T1000 (cell line): ENCODE measurements at places on chromosomes 7 and 10.
A peak's percentile ranks its signal among the peaks of the same experiment; 100 is the strongest.

- peak; percentile 64 for DNase-seq
These were observed 27.3 kb downstream of the AGAP3 start for GRCh38 chr7:151113344-151114150.

GRCh38 chr7:1301054-1301881 is 68.6 kb downstream of the UNCX start:
- no peak for DNase-seq

GRCh38 chr7:81478664-81479063 is 291.2 kb downstream of the HGF start:
- DNase-seq, result no peak

DNA sequence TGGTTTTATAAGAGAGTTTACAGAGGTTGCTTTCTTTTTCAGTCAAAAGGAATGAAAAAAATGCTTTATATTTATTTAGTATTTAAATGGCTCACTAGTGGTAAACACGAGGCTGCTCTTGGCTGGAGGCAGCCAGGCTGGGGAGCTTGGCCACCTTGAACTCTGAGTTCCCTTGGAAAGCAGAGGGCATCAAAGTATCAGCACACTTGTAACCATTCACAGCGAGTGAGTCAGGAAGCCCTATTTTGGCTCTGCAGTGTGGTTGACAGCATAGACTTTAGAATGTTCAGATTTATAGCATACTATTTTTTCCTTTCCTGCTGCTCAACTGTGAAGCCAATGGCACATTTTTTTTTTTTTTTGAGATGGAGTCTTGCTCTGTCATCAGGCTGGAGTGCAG is 51.6 kb downstream of the CYCS start:
- no peak for DNase-seq

DNA sequence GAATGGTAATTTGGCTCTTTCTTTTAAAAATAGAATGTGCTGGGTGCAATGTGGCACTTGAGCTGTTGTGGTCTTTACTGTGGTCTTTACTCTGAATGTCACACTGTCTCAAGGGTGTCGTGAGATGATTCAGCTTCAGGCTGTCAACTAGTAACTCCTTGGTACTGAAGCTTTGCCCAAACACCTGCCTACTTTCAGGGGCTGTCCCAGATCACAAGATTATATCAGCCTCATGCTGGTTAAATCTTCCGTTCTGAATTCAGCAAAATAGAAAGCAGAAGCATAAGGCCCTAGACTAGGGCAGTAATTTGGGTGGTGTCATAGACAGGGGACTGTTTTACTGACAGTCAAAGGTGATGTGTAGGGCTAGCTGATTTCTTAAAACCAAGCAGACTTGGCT is 110.9 kb downstream of the BAMBI start:
- DNase-seq, result no peak

DNA sequence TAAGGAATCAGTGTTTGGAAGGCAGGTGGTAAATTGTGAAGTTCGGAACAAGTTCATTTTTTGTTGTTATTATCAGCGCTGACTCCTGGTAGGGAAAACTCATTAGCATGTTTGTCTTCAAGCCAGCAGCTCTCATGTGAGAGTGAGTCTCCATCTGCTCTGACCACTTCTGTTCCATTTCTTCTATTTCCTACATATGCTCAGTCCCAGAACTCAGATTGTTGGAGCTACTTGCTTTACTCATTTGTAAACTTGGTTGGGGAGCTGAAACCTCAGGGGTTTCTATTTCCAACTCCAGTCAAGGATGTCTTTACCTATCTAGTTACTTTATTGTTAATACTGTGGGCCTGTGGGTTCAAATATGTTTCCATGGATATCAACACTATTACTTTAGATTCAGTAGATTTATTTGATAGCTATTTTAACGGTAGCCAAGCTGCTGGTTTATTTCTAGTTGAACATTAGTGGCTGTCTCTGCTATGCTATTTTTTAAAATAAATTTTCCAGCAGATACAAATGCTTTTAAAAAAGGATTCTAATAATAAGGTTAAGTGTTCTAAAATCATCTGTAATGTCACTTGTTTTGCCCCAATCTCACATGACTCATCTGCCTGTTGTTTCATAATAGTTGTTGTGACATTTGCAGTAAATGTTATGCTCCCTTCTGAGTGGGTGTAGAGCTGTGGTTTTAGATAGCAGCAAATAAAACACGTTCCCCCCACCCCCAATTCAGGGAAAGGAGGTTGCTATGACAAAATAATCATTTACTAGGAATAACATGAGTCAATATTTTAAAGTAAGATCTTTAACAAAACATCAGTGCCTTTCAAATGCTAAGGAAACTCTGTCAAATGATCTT is 143.3 kb downstream of the HDAC9 start:
- DNase-seq, result no peak

- DNase-seq, result no peak
These were observed 26.4 kb downstream of the DRGX start for GRCh38 chr10:49369216-49370162.

- no peak for DNase-seq
These were observed 21.0 kb downstream of the LRRC17 start for GRCh38 chr7:102933763-102934162.

GRCh38 chr10:114030140-114030539 is 13.5 kb upstream of the ADRB1 start:
- no peak for DNase-seq

DNA sequence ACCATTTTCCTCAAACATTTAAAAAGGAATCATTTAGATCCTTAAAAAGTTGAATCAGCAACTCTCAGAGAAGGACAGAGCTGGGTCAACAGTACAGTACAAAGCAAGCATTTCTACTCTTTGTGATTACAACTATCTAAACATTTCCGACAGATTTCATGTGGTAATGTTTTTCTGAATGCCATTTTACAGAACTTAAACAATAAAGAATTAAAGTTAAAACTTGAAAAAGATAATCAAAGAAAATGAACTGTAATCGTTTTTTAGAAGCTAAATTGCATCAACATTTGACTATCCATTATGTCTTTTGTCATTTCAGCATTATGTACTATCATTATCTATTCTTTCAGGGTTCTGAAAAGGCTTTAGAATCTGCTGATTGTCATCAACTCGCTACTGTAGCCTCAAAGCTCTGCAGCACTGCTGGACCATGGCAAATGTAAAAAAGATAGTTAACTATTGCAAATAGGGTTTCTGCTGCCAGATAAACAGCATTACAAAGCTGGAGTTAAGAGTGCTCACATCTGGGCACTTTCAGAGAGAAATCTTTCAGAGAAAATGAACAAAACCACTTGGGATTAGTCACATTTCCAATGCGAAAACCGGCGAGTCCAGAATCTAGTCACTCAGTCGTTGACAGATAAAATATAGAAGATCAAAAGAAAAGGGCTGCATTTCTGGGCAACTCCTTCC is 160.4 kb upstream of the LAMB4 start:
- no peak for DNase-seq

- no peak for DNase-seq
These were observed 55.8 kb downstream of the LHPP start for GRCh38 chr10:124517461-124517860.

DNA sequence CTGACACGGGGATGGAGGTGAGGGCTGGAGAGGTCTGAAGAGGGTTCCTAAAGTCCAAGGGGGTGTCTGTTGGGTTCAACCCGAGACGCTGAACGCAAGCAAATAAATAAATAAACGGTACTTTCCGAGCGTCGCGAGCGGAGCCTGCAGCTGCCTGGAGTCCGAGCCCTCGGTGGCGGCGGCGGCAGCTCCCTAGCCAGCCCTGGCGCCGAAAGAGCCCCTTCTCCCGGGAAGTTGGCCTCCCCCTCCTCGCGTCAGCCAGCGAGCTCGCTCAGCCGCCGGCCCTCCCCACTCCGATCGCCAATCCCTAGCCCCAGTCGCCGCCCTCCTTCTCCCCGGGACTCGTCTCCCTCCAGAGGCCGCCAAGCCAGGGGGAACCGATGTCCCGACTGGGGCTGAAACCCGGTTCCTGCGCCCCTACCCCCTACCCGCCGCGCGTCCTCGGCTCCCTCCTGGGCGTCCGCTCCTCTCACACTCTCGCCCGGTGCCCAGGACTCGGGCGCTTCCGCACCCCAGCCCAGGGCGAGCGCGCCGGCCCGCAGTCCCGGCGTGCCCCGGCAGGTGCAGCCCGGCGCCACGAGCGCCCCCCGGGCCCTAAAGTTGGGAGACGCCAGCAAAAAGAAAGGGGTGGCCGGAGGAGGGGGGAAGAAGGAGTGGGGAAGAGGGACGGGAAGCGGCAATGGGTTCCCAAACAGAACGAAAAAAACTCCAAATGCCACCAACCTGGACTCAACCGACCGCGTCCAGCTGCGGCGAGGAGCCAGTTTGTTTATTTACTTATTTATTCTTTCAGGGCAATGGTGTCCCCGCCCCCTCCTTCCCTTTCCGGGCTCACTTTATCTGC is at the start of gene GFRA1:
GFRA1 (minus strand) TSS at position 767 of the 844 bp plus-strand sequence. CDS start 1,177 bp downstream, outside the sequence.
- peak; percentile 54 for DNase-seq

DNA sequence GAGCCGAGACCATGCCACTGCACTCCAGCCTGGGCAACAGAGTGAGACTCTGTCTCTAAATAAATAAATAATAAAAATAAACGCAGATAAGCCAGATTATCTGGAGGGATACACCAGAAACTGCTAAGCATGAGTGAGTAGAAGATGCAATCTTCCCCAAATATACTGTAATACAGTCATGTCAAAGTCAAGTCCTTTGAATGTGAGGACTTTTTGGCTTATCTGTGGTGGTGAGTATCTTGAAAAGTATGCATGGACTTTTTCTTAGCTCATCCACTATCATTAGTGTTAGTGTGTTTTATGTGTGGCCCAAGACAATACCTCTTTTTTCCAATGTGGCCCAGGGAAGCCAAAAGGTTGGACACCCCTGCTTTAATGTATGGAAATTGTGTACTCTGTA is 44.7 kb upstream of the PITRM1 start:
- DNase-seq, result no peak

- no peak for DNase-seq
These were observed 569.4 kb downstream of the PTPRN2 start for GRCh38 chr7:158018098-158018762.

DNA sequence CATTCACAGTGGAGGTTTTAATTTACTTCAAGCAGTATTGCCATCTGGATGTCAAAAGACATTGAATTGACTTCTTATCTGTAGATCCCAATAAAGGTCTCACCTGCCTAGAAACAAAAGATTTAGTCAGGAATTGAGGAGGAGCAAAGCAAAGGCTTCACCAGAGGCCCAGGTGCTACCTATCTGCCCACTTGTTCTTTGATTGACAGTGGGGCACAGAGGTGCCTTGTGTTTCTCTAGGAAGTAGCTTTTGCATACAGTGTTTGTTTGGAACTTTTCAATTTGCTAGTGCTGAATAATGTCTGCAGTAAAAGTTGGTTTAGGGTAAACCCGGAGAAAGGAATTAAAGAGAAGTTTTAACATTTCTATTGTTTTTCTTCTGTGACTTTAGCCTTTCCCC is 40.4 kb downstream of the AUTS2 start:
- no peak for DNase-seq

GRCh38 chr7:90582164-90582563 is 14.0 kb upstream of the CDK14 start:
- DNase-seq, result no peak

GRCh38 chr7:95545007-95545615 is 51.2 kb downstream of the PDK4 start:
- DNase-seq, result no peak

- no peak for DNase-seq
These were observed 2.3 kb downstream of the DNTT start for GRCh38 chr10:96306516-96306915.

DNA sequence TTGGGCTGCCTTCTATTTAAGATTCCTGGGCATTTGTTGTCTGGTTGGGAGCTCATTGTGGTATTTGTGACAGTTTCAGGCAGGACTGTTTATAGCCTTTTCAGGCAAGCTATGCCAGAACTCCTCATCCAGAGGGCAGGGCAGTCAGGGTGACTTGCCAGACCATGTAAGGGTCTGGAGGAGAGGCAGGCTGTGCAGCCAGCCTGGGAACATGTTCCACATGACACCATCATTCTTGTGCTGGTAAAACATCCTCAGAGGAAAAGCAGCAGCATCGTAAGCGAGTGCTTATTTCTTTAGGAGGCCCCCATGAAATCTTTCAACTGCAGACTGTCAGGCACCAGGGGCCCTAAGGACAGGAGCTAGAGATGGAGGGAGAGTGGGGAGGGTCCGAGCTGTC is 44.0 kb upstream of the SORBS1 start:
- no peak for DNase-seq

- no peak for DNase-seq
These were observed 102.0 kb upstream of the FOXP2 start for GRCh38 chr7:114312649-114313048.

- DNase-seq, result no peak
These were observed 822.7 kb downstream of the PCDH15 start for GRCh38 chr10:53978301-53978700.

- DNase-seq, result no peak
These were observed 83.7 kb downstream of the RBM33 start for GRCh38 chr7:155728116-155728515.

DNA sequence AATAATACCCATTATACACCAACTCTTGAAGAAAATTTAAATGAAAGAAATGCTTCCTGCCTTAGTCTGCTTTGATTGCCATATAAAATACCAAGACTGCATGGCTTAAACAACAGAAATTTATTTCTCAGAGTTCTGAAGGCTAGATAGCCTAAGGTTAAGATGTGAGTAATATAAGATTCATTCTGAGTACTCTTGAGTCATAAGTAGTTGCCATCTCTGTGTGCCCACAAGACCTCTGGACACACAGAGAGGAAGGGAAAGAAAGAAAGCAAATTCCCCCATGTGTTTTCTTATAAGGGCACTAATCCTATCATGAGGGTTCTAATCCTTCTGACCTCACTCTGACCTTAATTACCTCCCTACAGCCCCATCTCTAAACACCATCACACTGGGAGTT is 201.2 kb downstream of the PTN start:
- DNase-seq, result no peak

GRCh38 chr10:88159127-88159829 is 295.9 kb downstream of the PTEN start:
- DNase-seq, result no peak

- DNase-seq, result no peak
These were observed 153.3 kb downstream of the EGFR start for GRCh38 chr7:55172161-55172560.

DNA sequence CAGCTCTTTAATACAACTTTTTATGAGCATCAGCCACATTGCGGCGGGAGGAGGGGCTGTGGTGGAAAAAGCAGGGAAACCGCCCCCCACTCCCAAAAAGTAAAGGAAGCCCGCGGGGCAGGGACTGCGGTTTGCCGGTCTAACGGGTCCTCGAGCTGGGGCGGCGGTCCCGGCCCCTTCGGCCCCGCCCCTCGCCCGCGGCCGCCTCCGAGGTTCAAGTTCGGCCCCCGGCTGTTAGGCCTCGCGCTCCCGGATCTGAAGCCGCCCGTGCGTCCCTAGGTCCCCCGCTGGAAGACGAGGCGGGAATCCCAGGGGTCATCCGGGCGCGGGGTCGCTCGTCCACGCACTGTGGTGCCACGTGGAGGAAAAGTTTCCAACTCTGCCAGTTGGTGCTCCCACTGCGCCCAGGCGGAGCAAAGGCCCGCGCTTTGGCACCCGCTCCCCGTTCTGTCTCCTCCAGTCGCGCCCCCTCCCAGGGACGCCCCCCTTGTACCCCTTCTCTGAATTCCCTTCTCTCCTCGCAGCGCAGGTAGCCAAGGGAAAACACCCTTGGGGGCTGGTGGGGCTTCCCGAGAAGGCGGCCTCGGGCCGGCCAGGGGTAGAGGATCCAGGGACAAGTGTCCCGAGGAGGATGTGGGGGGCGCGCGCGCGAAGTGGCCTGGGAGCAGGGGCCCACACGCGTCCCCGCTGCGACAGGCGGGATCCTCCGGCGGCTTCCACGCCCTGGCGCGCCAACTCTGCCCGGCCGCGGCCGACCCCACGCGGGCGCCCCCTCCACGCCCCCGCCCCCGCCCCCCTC is 798 bp upstream of the AUTS2 start:
- DNase-seq, result no peak

- DNase-seq, result no peak
These were observed 286.2 kb downstream of the PLXNA4 start for GRCh38 chr7:132290021-132290420.

- no peak for DNase-seq
These were observed 27.7 kb upstream of the CSGALNACT2 start for GRCh38 chr10:43110338-43111071.
